ENCODE measurements at places on chromosomes 11 and 22. TPM values are rescaled to one million over a fixed set of nuclear protein-coding genes. Genes with fewer than 3 reads are reported as not detected.

Gene MIOX
- total RNA-seq = not detected

- DNase-seq = no peak
Observed at GRCh38 chr11:85918910-85919794, 64.0 kb downstream of the CCDC83 start.

- DNase-seq = peak; percentile 33
Observed at GRCh38 chr22:19766511-19767426, 6.2 kb downstream of the TBX1 start.

- no peak for DNase-seq
Observed at GRCh38 chr11:114243461-114244372, 52.5 kb upstream of the NNMT start.

DNA sequence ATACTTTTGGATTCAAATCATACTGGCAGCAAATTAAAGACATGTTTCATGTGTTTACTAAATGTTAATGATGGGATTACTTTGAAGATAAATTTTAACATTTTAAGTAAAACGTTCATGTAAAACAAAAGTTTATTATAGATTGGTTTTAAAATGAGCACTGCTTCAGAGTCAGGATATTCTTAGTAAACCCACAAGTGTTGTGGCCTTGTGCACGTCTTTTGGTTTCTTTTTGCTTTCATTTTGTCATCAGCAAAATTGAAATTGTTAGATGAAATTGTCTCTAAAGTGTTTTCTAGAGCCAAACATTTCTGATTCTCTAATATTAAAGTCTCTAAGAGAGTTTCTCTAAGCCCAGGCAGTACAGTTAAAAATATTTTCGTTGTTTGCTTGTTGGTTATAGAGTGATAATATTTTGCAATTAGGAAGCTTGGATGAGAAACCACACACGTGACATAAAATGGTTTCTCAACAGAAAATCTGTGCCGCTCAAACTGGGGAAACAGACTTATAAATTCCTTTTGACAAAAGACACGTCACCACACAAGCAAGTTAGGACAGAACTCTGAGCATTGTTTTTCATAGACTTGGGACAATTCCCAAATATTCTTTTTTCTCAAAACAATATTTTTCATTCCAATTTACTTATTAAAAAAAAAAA, 164.4 kb downstream of the TEAD1 start:
- DNase-seq = no peak

- DNase-seq = no peak
Observed at GRCh38 chr22:49241174-49241851, 586.4 kb downstream of the BRD1 start.

GRCh38 chr11:10139656-10140055, 154.4 kb downstream of the SBF2 start:
- DNase-seq = no peak

Gene LRRC4C
- 25.6 TPM for total RNA-seq

Gene GGTLC3
- total RNA-seq = not detected

Gene CASP5
- total RNA-seq = 0.50 TPM

GRCh38 chr11:26997378-26997777, 3.5 kb downstream of the FIBIN start:
- DNase-seq = no peak

- DNase-seq = no peak
Observed at GRCh38 chr22:27173530-27173929, 516.1 kb downstream of the MIAT start.

GRCh38 chr11:4211991-4212390, 117.4 kb downstream of the RRM1 start:
- DNase-seq = no peak

GRCh38 chr11:116101902-116102301, 597.7 kb upstream of the CADM1 start:
- DNase-seq = no peak

- DNase-seq = no peak
Observed at GRCh38 chr11:67629386-67630227, at the start of gene NUDT8. Gene NUDT8 (minus strand): TSS chr11:67629937. CDS start chr11:67629911, 26 bp downstream.

Gene TNNI2
- 2.0 TPM for total RNA-seq

- DNase-seq = peak; percentile 51
Observed at GRCh38 chr22:28594797-28595462, 84.7 kb downstream of the TTC28 start.

- no peak for DNase-seq
Observed at GRCh38 chr11:45423475-45424120, 137.5 kb upstream of the SYT13 start.

DNA sequence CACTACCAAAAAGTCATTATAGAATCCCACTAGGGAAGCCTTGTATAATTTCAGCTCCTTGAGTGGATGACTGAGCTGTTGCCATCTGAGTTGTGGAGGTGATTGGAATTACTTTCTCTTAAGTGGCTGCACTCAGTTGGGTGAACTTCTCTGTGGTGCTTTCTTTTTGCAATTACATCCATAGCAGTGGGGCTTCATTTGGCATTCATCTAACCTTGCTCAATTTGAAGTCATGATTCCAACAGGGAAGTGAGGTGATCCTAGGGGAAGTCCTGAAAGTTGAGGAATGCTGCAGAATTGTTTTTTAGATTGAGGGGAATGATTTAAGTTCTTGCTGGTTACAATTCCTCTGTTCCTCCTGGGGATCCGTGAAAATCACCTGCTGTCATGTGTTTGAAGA, 39.6 kb downstream of the ARHGAP42 start:
- peak; percentile 69 for DNase-seq

DNA sequence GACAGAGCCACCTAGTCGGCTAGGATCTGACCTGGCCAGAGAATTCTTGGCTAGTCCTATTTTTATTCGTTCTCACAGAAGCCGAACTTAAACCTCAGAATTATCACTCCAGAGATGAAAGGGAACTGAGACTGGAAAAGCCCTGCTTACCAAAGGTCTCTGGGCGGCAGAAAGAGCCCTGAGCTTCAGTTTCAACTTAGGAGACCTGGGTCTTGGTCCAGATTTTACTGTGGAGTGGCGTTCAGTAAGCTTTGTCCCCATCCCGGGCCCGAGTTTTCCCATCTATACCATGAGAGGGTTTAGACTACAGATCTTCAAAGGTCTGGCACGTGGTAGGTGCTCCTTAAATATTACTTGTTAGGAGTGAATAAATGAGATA, 516 bp downstream of the NEU3 start:
- DNase-seq = no peak

Gene SCGB2A2
- total RNA-seq = not detected

Gene PKNOX2
- total RNA-seq = 10.6 TPM

GRCh38 chr11:128497061-128497775, 90.1 kb downstream of the ETS1 start:
- DNase-seq = no peak

DNA sequence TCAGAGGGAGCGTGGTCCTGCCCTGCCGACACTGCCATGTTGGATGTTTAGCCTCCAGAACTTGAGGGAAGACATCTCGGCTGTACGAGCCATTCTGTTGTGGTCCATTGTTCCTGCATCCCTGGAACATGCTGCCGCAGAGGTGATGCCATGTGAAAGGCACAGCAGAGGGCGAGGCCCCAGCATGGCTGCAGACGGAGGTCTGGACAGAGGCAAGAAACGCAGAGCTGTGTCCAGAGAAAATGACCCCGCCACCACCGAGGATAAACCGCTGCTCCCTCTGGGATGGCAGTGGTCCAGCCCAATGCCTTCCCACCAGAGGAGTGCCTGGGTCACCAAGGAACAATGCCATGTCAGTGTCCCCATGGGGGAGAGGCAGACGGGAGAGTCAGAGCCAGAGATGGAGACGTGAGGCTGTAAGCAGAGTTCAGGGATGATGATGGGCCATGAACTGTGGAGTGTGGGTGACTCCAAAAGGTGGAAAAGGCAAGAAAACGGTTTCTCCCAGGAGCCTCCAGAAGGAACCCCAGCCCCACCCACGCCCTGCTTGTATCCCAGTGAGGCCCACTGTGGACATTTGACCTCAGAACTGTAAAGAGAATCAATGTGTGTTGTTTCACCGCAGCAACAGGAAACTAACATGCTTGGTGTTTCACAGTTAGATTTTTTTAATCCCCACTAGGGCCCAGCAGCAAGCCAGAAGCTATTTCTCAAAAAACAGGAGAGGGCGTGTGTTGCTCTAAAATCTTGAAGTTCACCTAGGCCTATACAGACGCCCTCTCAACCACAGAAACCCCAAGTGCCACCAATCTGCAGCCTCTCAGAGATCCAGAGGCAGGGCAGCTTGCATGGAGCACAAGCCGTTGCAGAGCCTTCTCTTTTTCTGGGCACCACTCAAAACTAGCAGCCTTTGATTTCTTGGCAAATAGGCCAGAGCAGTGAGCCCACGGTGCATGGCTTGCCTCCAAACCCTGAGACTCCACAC, 1422.9 kb downstream of the TBC1D22A start:
- DNase-seq = no peak

- DNase-seq = no peak
Observed at GRCh38 chr22:41550952-41551491, 6.8 kb upstream of the POLR3H start.

DNA sequence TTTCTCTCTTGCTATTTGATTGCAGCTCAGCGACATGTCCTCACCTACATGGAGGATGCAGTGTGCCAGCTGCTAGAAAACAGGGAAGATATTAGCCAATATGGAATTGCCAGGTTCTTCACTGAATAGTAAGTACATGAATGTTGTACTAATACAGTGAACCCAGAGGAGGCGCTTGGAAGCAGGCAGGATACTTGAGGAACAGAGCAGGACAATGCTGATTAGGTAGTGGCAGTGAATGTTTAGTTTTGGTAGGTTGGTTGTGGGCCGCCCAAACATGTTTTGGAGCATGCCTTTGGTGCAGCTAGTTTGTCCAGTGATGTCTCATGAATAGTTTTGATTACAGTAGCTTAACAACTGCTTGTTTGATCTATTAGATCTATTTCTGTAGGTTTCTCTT, 50.6 kb downstream of the CSTPP1 start:
- no peak for DNase-seq

- DNase-seq = no peak
Observed at GRCh38 chr11:130781931-130782330, 134.3 kb downstream of the SNX19 start.

GRCh38 chr11:120055646-120056045, 82.3 kb downstream of the TRIM29 start:
- DNase-seq = no peak

Gene C11orf65
- 1.3 TPM for total RNA-seq

GRCh38 chr22:28923826-28924732, 40.7 kb downstream of the ZNRF3 start:
- no peak for DNase-seq

Gene ART1
- total RNA-seq = not detected

DNA sequence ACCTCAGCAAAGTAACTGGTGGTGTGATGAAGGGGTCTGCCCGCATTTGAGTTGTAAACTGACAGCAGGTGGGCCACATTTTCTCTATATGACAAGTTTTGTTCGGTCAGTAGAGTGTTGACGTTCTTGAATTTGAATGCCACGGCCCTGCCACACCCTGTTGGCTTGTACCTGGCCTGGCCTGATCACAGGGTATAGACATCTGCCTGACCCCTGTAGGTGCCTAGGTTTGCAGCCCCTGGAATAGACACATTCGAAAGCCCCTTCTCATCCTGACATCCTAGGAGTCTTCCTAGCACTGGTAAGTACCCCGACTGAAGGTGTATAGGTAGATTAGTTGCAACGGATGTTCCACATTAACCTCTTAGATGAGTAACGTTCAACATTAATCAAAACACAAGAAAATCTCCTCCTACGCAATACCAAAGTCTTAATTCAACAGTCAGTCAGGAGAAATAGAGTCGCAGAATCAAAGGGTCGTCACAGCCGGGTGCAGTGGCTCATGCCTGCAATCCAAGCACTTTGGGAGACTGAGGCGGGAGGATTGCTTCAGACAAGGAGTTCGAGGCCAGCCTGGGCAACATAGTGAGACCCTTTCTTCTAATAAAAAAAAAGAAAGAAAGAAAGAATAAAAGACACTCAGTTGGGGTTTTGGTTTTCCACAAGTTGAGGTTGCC, 43.6 kb upstream of the CD5 start:
- no peak for DNase-seq

DNA sequence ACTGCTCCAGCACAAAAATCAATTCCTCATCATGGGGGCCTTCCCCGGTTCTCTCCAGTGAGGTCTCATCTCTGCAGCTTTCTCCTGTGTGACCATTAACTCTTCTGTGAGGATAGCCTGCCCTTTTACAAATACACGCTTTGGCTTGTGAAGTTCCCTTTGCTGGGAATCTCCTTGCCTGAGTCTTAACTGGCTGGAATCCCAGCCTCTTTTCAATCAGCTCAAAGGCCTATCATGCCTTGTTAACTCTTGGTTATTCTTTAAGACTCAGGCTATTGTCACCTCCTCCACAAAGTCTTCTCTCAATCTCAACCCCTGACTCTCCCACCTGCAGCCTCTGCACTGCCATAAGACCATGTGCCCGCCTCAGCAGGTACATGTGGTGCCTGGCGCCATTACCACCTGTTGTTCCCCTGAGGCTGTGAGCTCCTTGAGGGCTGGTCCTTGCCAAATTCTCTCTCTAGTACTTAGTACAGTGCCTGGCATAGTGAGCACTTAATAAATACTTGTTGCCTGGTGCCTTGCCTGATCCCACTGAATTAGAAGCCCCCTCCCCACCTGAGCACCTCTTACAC, 128.2 kb downstream of the ST3GAL4 start:
- DNase-seq = no peak

Gene FGF19
- not detected for total RNA-seq

GRCh38 chr22:43796567-43796966, 15.5 kb downstream of the EFCAB6 start:
- peak; percentile 46 for DNase-seq

Gene KIF18A
- total RNA-seq = 8.5 TPM

Gene TANGO2
- total RNA-seq = 17.9 TPM

GRCh38 chr22:24129263-24129651, 52.0 kb upstream of the SUSD2 start:
- no peak for DNase-seq

Gene BATF2
- 0.99 TPM for total RNA-seq

- DNase-seq = peak; percentile 88
Observed at GRCh38 chr11:8871171-8871775, 39.7 kb upstream of the AKIP1 start.

GRCh38 chr11:86473991-86474833, 99.5 kb downstream of the CCDC81 start:
- DNase-seq = no peak

Gene TRIM29
- total RNA-seq = 1.7 TPM

- no peak for DNase-seq
Observed at GRCh38 chr11:65869643-65870306, 2.8 kb downstream of the EFEMP2 start.

Gene DLAT
- total RNA-seq = 36.5 TPM

- DNase-seq = no peak
Observed at GRCh38 chr11:59938718-59939117, 486 bp downstream of the OOSP1 start.

Gene RCOR2
- total RNA-seq = 8.9 TPM

- no peak for DNase-seq
Observed at GRCh38 chr22:46572911-46573780, 35.7 kb upstream of the CELSR1 start.

Gene KCNJ1
- total RNA-seq = 0.06 TPM

GRCh38 chr11:62012451-62012831, 45.0 kb upstream of the FTH1 start:
- no peak for DNase-seq

- DNase-seq = no peak
Observed at GRCh38 chr22:19118329-19118880, 3.8 kb downstream of the DGCR2 start.
